ENCODE measurements at places on chromosomes 6 and 20. TPM values are rescaled to one million over a fixed set of nuclear protein-coding genes. Genes with fewer than 3 reads are reported as not detected.

- DNase-seq = no peak
- H3K27me3 ChIP-seq = no peaks in the 10 kb centered on the region
- H3K27ac ChIP-seq = peak overlapping the region; percentile 98
Observed at GRCh38 chr20:3820901-3821727, 767 bp downstream of the AP5S1 start.

- H3K36me3 ChIP-seq = no peaks in the 10 kb centered on the region
- peak overlapping the region; percentile 90 for H3K4me3 ChIP-seq
- H3K4me1 ChIP-seq = peaks cover 22% of the 10 kb centered on the region
- H3K27me3 ChIP-seq = no peaks in the 10 kb centered on the region
- H3K27ac ChIP-seq = peak overlapping the region; percentile 99
- DNase-seq = no peak
Observed at GRCh38 chr20:35954907-35955251, 577 bp upstream of the SCAND1 start.

- peak; percentile 29 for DNase-seq
- H3K4me1 ChIP-seq = no peaks in the 10 kb centered on the region
- H3K27ac ChIP-seq = no peak overlapping the region
- H3K4me3 ChIP-seq = no peak overlapping the region
- no peaks in the 10 kb centered on the region for H3K27me3 ChIP-seq
- no peaks in the 10 kb centered on the region for H3K36me3 ChIP-seq
Observed at GRCh38 chr6:106448000-106448426, 87.5 kb downstream of the CRYBG1 start.

The UBE2V1 gene
- total RNA-seq = 54.2 TPM

GRCh38 chr6:21437581-21437980 is 156.0 kb upstream of the SOX4 start:
- no peaks in the 10 kb centered on the region for H3K27me3 ChIP-seq
- H3K36me3 ChIP-seq = no peaks in the 10 kb centered on the region
- DNase-seq = no peak
- H3K4me1 ChIP-seq = no peaks in the 10 kb centered on the region

GRCh38 chr20:10304471-10305046 is 85.9 kb downstream of the SNAP25 start:
- H3K27me3 ChIP-seq = peaks cover 10% of the 10 kb centered on the region
- H3K4me1 ChIP-seq = no peaks in the 10 kb centered on the region
- no peaks in the 10 kb centered on the region for H3K36me3 ChIP-seq
- no peak overlapping the region for H3K27ac ChIP-seq

The PTCRA gene
- not detected for total RNA-seq

DNA sequence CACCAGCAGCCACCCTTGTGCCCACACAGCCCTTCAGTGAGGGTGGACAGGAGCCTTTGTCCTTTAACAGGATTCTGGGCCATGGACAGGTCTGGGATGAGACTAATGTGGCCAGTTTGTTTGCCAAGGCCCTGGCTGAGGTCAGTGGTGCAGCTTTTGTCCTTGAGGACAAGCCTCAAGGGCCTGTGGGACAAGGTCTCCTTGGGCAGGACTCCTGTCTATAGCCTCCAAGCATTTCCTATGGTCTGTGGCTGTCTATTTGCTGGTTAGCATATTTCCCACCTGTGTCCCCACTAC is 44.1 kb downstream of the SUN5 start:
- H3K4me3 ChIP-seq = no peak overlapping the region
- no peak overlapping the region for H3K27ac ChIP-seq
- no peaks in the 10 kb centered on the region for H3K27me3 ChIP-seq
- no peaks in the 10 kb centered on the region for H3K4me1 ChIP-seq

DNA sequence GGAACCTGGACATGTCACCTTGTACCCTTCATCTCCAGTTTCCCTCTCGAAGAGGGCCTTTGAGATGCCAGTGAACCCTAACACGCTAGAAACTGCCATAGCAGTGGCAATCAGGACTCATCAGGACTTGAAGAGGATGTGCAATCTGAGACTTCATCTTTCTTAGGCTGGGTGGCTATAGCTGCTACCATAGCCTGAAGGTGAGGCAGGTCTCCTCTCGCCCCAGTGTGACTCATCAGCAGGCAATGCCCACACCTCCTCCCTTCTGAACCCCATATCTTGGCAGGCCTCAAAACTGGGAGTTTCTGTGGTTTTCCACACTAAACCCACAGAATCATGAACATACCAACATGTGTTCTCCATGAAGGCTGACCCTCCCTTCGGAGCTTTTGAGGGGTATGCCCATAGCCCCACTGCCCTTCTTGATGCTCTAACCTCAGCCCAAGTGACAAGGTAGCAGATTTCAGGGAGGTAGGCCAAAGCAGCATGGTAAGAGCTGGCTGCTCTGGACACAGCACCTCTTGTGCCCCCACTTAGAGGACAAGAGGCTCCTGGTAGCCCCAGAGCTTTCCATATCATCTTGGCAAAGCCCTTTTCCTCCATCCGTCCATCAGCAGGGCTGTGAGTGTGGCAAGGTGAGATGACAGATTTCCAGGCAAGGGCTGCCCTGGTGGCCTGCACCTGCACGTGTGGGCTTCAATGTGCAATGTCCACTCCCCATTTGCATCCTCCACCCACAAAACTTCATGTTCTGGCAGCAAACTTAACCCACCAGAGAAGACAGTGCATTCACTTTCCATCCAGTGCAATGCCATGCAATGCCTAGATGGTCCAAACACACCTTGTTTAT is 2.6 kb downstream of the BLCAP start:
- H3K36me3 ChIP-seq = no peaks in the 10 kb centered on the region
- no peak overlapping the region for H3K4me3 ChIP-seq
- no peaks in the 10 kb centered on the region for H3K27me3 ChIP-seq
- H3K27ac ChIP-seq = peak overlapping the region; percentile 98

DNA sequence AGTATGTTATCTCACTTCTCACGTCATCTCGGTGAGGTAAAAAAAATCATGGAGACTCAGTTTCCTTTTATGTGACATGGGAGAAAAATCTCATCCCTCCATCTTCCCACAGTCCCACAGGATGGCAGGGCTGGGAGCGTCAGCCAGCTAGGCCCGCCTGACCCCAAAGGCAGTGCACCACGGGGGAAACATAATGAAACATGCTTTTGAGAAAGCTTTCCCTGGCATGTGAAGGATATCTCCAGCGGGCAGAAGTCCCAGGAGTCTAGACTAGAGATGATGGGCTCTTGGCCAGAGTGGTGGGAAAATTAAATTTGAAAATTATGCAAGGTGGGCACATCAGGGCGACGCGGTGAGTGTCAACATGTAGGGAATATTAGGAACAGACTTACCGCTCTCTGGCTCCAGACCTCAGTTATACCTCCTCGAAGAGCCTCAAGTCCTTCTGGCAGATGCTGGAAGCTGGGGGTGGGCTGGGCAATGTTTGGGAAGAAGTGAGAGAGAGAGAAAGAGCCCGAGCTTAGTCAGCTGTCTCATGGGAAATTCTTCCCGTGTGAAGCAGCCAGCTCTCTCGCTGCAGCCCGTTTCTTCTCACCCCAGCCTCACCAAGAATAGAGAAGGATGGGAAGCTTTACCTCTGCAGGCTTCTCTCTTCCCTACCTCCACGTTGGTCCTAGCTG is 52.3 kb downstream of the MOCS1 start:
- no peak overlapping the region for H3K4me3 ChIP-seq
- H3K36me3 ChIP-seq = peaks cover 19% of the 10 kb centered on the region
- H3K4me1 ChIP-seq = peaks cover 25% of the 10 kb centered on the region
- no peak for DNase-seq
- no peaks in the 10 kb centered on the region for H3K27me3 ChIP-seq
- H3K27ac ChIP-seq = peak overlapping the region; percentile 57

DNA sequence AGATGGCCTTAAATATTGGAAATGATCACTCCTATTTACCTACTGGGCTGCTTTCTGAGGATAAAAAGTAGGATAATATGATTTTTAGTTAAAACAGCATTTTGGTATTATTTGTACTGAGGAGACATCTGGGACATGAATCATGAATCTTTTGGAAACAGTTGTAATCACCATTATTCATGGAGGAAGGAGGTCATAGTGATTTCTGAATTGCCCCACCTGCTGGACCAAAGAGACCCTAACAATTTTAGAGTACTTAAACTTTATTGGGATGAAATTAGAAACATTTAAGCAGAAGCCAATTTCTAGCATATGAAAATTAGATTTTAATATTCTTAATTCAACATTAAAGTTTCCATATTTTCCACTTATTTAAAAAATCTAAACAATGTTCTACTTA is 108.4 kb upstream of the SIM1 start:
- no peaks in the 10 kb centered on the region for H3K4me1 ChIP-seq
- H3K4me3 ChIP-seq = no peak overlapping the region
- DNase-seq = no peak
- no peak overlapping the region for H3K27ac ChIP-seq

DNA sequence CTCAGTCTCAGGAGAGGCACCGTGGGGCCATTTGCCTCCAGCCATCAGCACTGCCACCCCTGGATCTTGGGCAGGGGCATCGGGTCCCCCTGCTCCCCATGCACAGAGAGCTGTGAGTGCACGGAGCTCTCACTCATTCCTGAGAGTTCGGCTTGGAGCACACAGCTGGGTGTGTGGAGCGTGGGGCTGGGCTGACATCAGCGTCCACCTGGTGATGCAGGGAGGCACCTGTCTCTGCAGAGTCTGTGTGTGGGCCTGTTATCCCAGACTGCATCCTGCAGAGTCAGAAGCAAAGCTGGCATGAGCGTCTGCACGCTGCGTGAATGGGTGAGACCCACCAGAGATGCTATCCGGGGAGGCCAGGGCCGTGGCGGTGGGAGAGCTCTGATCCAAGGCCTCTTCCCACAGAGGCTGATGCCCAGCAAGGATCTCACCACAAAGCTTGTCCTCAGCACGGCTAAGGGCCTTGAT is 248.8 kb upstream of the AFDN start:
- H3K4me3 ChIP-seq = no peak overlapping the region
- no peaks in the 10 kb centered on the region for H3K27me3 ChIP-seq
- H3K4me1 ChIP-seq = no peaks in the 10 kb centered on the region
- DNase-seq = no peak
- H3K36me3 ChIP-seq = no peaks in the 10 kb centered on the region
- no peak overlapping the region for H3K27ac ChIP-seq

DNA sequence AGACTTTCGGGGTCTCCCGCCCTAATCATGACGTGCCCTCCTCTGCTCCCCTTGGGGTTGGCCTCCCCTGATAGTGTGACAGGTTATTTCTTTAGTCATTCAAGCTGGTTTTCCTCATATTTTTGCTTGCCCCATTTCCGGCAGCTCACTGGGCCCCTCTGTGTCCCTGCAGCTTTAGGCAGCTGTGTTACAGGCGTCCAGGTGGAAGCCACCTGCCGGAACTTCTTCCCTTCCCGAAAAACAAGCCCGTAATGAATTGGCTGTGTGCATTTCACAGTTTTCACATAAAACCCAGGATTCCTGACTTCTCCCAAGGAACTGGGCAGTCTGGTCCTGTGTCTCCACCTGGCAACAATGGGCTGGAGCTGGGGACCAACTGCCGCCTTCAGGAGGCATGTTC is 52.6 kb downstream of the EDN3 start:
- no peak for DNase-seq
- no peaks in the 10 kb centered on the region for H3K36me3 ChIP-seq
- H3K27ac ChIP-seq = no peak overlapping the region
- H3K4me1 ChIP-seq = no peaks in the 10 kb centered on the region
- H3K4me3 ChIP-seq = no peak overlapping the region

GRCh38 chr6:31267651-31268368 is 4.1 kb downstream of the HLA-C start:
- no peak for DNase-seq
- H3K27ac ChIP-seq = no peak overlapping the region
- no peaks in the 10 kb centered on the region for H3K36me3 ChIP-seq
- peaks cover 5% of the 10 kb centered on the region for H3K4me1 ChIP-seq

DNA sequence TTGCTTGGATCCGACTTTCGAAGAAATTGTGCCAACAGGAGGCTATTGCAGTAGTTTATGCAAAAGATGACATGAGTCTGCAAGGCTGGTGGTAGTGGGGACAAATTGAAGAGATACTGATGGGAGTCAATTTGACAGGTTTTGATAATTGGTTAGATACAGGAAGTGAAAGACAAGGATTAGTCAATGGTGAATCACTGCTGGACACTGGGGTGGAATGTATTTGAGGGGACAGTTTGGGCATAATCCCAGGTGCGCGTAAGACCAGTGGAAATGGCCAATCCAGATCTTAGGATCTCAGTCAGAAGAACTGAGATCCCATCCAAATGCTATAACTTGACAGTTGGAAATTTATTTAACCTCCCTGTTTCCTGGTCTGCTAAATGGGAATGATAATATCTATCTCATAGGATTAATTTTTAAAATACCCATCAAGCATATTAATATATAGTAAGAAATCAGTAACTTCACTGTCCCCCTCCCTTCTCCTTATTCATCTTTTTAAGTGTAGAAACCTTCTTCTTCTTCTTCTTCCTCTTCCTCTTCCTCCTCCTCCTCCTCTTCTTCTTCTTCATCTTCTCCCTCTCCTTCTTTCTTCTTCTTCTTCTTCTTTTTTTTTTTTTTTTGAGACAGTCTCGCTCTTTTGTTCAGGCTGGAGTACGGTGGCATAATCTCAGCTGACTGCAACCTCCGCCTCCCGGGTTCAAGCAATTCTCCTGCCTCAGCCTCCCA is 30.9 kb upstream of the ERVFRD-1 start:
- H3K4me3 ChIP-seq = no peak overlapping the region
- no peaks in the 10 kb centered on the region for H3K27me3 ChIP-seq
- no peaks in the 10 kb centered on the region for H3K4me1 ChIP-seq
- no peaks in the 10 kb centered on the region for H3K36me3 ChIP-seq
- no peak overlapping the region for H3K27ac ChIP-seq
- no peak for DNase-seq
